GM12891 (cell line): ENCODE measurements at places on chromosomes 12 and 14.
A peak's percentile ranks its signal among the peaks of the same experiment; 100 is the strongest.

- peak; percentile 43 for DNase-seq
Measured at GRCh38 chr14:55107766-55108554, 21.1 kb upstream of the LGALS3 start.

DNA sequence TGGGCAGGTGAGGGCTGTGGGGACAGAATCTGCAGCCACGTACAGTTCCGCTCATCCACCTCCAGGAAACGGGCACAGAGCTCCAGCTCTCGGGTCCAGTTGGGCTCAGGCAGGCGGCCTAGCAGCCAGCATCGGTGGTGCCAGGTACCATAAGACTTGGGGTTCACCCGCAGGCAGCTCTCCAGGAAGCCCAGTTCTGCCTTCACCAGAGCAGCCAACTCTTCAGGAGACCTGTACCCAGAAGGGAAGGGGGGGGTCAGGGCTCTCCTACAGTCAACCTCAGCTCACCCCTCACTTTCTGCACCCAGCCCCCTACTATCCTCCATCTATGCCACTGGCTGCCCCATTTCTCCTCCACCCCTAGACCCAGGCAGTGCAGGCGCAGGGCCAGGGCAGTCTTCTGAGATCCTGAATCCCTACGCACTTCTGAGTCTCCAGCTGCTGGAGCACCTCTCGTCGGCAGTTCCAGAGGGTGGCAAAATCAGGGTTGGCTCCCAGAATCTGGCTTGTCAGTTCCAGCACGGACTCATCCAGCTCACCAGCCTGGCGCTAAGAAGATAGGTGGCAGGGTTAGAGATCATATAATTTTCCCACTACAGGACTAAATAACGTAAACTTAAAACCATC, 1.4 kb downstream of the RABGGTA start:
- no peak for DNase-seq

DNA sequence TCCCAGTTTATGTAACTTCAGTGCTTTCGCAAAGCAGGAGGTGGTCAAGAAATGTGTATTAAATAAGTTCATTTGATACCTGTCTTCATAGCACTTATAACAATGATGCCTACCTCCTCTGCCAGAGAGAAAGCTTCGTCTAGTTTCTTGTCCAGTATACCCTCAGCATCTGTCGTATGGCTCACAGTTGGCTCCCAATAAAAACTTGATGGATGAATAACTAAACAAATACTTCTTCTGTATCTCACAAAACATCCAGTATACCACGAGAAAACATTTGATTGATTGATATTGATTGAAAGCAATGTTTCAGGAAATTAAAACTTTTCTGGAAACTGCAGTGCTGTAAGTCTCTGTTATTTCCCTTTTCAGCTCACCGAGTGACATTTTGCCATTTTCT, 26.9 kb upstream of the PTGDR start:
- no peak for DNase-seq

- no peak for DNase-seq
Measured at GRCh38 chr12:65818454-65819382, 5.6 kb upstream of the HMGA2 start.

GRCh38 chr14:101719045-101719645, 42.4 kb upstream of the PPP2R5C start:
- no peak for DNase-seq

- no peak for DNase-seq
Measured at GRCh38 chr14:104378698-104379113, 200.9 kb upstream of the C14orf180 start.

DNA sequence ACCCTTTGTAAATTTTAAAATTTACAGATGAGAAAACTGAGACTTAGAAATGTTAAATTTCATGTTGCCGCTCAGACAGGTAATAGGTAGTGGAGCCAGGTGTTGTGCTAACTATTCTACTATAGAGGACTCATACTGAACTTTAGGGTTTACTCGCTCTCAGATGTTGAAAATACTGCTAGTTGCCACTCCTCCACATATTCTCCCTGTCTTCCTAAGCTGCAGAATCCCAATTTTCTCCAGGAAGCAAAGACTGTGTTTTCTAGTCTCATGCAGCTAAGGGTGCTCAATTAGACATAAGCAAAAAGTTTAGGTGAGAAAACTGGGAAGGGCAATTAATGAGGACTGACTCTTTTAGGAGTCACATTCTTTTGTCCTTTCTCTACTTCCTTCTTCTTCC, 612.3 kb downstream of the KCNH5 start:
- DNase-seq = no peak

DNA sequence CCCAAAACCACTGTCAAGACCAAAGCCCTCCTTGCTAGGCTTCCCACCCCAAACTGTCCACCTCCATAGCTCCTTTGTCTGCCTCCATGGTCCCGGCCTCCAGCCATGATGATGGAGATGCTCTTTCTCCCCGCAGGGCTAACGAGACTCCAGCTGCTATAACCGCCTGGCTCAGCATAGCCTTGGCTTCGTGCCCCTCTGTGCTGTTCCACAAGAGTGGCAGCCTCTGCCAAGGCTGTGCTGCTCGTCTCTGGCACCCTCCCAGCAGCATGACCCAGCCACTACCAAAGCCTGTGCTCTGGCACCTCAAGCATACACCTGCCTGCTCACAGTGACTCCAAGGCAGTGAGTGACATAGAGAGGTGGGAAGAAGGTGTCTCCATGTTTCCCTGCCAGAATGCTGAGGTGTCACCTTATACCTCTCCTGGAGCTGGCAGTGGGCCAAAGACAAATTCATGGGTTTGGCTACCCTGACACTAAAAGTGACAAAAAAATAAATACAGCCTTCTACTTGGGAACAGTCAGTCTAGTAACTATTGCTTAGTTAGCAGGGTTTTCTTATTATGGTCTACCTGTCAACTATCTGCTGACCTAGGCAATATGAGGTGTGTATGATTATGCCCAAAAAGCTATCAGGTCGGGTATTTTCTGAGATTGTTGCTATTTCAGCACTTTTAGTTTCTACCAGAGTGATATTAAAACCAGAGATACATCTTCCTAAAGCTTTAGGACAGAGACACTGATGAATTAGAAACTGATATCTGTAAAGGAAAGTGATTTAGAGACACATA, 16.1 kb upstream of the KRT73 start:
- no peak for DNase-seq

DNA sequence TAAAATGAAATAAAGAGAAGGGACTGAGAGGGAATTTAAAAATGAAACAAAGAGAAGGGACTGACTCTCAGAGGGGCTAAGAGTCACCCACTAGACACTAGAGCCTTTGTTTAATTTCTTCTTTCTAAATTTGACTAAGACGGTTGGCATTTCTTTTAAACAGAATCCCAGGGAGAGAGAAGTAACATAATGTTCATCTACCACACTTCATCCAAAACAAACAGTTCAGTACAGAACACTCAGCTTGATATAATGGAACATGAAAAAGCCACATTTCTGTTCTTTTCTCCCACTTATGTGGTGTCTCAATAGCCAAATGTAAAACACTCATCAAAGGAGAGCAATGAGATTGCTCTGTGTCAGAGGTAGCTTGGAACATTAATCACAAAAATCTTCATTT, 10.1 kb upstream of the NT5DC3 start:
- no peak for DNase-seq

DNA sequence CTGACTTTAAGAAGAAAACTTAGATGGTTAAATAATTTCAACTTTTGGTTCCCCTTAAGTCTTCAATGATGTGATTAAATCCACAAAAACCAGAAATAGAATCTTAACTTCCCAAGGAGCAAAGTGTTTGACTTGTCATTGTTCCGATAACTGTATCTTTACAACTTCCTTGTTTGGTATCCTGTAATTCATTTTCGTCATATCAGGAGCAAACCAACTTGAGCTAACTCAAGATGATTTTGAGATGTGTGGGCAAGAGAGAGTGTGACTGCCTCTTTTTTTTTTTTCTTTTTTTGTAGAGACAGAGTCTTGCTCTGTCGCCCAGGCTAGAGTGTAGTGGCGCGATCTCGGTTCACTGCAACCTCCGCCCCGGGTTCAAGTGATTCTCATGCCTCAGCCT, 25.3 kb downstream of the DRAM1 start:
- no peak for DNase-seq

GRCh38 chr14:101716956-101717662, 44.4 kb upstream of the PPP2R5C start:
- DNase-seq = no peak

DNA sequence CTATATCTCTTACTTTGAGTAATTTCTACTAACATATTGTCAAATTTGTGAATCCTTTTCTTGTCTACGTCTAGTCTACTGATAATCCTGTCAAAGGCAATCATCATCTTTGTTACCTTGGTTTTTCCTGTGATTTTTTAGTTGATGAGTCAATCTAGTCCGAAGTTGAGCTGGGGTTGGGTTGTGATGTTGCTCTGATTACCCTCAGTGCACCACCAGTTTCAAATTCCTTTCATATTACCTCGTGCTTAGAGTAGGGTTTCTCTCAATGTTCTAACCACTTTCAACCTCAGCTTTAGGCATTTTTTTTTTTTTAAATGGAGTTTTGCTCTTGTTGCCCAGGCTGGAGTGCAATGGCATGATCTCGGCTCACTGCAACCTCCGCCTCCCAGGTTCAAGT, 186.8 kb downstream of the BTG1 start:
- DNase-seq = no peak

DNA sequence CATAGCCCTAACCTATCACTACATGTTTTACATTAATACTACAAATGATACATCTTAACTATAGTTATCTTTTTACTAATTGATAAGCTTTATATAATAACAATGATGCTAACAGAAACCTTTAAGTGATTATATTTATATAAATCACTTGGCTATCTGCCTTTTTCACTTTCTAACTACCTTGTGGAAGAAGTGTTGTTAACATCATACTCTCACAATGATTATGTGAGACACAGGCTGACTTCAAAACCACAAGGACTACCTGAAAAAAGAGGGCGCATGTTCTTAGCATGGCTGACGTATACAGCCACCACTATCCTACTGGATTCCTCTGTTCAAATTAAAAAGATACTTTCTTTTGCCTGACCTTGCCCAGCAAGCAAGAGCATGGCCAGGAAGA, 135.3 kb upstream of the SOX5 start:
- DNase-seq = no peak

DNA sequence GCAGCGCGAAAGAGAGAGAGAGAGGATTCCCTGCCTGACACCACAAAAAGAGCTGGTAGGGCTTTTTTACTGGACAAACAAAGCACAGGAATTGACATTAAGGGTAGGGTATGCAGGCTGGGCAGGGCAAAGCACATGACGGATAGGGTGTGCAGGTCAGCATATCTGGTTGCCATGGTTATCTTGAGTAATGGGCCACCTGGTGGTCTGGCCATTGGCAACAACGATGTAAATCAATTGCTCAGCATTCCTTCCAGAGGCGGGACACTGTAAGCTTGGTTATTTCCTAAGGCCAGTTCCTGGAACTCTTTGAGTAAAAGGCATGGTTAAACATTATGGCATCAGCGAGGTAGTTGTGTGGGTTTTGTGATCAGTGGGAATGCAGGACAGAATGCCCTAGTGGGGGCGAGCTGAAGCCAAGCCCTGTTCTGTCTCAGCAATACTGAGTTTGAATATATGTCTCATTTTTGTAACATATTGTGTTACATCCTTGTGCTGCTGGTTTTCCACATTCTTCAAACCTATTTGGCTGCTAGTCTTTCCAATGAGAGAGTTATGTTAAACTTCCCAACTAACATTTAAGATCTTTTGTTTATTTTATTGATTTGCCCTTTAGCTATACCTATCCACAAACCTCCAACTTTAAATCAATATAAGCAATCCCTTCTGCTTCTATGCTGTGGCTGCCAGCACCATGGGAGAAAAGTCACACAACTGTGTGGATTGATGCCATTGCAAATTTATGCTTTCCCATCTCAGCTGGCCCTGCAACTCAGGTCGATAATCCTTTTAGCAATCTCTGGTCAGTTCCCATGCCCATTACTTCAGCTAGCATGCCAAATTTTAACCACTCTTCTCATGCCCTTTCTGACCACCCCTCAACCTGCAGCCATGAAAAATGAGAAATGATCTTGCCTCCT, 396.7 kb upstream of the PDE3A start:
- no peak for DNase-seq

DNA sequence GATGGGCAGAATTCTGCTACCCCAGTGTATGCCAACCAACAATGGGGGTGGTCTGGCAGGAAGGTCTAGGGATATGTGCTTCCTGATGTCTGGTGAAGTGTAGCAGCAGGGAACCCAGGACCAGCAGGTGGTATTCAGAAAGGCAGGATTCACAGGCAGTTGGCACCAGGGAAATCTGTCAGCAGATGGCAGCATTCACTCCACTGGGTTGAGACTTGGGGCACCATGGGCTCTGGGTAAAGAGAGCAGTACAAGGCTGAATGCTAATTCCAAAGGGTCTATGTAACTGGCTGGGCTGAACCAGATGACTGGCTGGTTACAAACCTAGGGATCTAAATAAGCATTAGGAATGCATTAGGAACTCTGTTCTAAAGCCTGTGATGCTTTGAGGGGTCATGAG, 466.9 kb upstream of the STXBP6 start:
- no peak for DNase-seq

- no peak for DNase-seq
Measured at GRCh38 chr12:52019113-52019770, 12.5 kb downstream of the TAMALIN start.

GRCh38 chr14:70987041-70987440, 79.8 kb downstream of the PCNX1 start:
- no peak for DNase-seq

- no peak for DNase-seq
Measured at GRCh38 chr12:4244868-4245267, 28.7 kb upstream of the CCND2 start.

DNA sequence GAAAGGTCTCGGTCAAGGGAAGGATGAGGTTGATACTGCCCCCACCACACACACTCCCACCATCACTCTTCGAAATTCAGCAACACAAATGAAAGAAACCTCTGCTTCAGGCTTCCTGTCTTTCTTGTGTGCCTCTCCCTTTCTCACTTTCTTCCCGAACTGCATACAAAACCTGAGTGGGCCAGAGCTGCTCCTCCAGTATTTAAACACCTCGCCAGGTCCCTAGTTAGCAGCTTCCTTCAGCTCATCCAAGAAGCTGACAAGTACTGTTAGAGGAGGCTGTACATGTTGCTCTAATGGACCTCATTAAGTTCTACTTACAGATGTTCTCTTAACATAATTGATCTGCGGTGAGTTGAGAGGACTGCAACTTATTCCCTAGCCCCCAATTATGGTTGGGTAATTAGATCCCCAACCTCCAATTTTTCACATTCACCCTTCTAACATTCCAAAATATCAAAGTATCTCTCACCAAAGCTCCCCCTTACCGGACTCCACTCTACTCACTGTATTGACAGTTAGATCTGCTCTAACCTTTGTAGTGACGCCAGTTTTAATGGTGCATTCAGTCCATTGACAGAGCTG, 4.1 kb upstream of the LMO3 start:
- DNase-seq = no peak

DNA sequence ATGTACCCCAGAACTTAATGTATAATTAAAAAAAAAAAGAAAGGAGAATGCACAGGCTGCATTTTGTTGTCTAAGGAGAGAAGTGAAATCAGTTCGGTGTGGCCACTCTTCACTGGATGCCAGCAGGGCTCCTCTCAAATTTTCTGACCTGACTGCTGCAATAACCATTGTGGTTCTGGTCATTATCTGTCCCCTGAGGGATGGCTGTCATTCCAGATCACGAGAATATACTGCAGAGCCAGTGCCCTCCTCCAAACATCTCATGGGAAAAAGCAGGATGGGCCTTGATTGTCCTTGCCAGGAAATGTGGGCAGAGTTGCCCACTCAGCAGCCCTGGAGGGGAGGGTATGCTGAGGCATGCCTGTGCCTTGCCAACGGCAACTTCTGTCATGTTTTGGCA, 139.1 kb downstream of the SLC8A3 start:
- DNase-seq = no peak

- DNase-seq = no peak
Measured at GRCh38 chr14:34983786-34984185, 994 bp downstream of the SRP54 start.

- DNase-seq = no peak
Measured at GRCh38 chr12:62270384-62270783, 10.2 kb downstream of the USP15 start.
